Activated T-cell treated with anti-CD3 and anti-CD28 coated beads, Interleukin-2, amount 50 U/mL, for 4 hours (primary cell): ENCODE measurements at places on chromosomes 5 and 9. TPM values are rescaled to one million over a fixed set of nuclear protein-coding genes. Genes with fewer than 3 reads are reported as not detected.

Gene IFNK
- not detected for total RNA-seq

GRCh38 chr9:90961375-90961774, 159.8 kb downstream of the SYK start:
- DNase-seq: no peak

GRCh38 chr5:174816858-174817257, 92.5 kb downstream of the MSX2 start:
- DNase-seq: no peak

GRCh38 chr5:58505502-58505901, 14.3 kb downstream of the GAPT start:
- no peak for DNase-seq

GRCh38 chr5:14495301-14495700, 86.3 kb upstream of the OTULINL start:
- DNase-seq: no peak

- no peak for DNase-seq
These were observed 105.9 kb downstream of the DPYSL3 start for GRCh38 chr5:147403651-147404640.

Gene ANKRD55
- 0.22 TPM for total RNA-seq

Gene HEMGN
- total RNA-seq: 0.46 TPM

Gene CCDC152
- 10.8 TPM for total RNA-seq

DNA sequence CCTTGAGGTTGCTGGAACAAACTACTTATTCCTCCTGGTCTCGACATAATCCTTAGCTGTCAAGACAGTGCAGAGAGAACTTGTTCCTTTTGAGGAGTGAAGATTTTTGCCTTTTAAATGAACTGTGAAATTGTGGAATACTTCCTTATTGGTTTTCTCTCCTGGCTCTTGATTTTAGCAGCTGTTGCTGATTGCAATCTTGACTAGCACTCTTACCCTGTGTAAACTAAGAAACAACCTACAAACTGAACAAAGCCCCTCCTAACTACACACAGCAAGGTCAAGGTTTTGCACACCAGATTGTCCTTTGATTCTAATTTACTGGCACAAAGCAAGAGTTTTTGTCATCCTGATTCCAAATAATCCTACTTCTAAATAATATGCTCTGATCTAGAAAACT, 84.0 kb upstream of the GOLGA1 start:
- DNase-seq: no peak
